Vagina (tissue), 2 donors: ENCODE measurements at places on chromosomes 6 and 20. TPM values are rescaled to one million over a fixed set of nuclear protein-coding genes. Genes with fewer than 3 reads are reported as not detected.

The EPPIN gene
- not detected for total RNA-seq

The TNXB gene
- total RNA-seq = 207 TPM

GRCh38 chr20:51363378-51363777, 179.1 kb downstream of the NFATC2 start:
- H3K27ac ChIP-seq = no peak overlapping the region
- H3K27me3 ChIP-seq = no peaks in the 10 kb centered on the region
- H3K4me3 ChIP-seq = no peak overlapping the region
- H3K4me1 ChIP-seq = peaks cover 13% of the 10 kb centered on the region

GRCh38 chr6:35686436-35686835, 2.3 kb downstream of the FKBP5 start:
- H3K27me3 ChIP-seq = no peaks in the 10 kb centered on the region
- DNase-seq = no peak
- peak overlapping the region; percentile 99 for H3K27ac ChIP-seq
- H3K4me1 ChIP-seq = peaks cover 21% of the 10 kb centered on the region
- peak overlapping the region; percentile 99 for H3K4me3 ChIP-seq
- H3K36me3 ChIP-seq = no peaks in the 10 kb centered on the region

GRCh38 chr20:58097429-58097828, 131.0 kb downstream of the ANKRD60 start:
- H3K4me3 ChIP-seq = no peak overlapping the region
- H3K27ac ChIP-seq = no peak overlapping the region
- H3K4me1 ChIP-seq = peaks cover 6% of the 10 kb centered on the region
- peak; percentile 82 for DNase-seq
- H3K27me3 ChIP-seq = no peaks in the 10 kb centered on the region
- no peaks in the 10 kb centered on the region for H3K36me3 ChIP-seq

DNA sequence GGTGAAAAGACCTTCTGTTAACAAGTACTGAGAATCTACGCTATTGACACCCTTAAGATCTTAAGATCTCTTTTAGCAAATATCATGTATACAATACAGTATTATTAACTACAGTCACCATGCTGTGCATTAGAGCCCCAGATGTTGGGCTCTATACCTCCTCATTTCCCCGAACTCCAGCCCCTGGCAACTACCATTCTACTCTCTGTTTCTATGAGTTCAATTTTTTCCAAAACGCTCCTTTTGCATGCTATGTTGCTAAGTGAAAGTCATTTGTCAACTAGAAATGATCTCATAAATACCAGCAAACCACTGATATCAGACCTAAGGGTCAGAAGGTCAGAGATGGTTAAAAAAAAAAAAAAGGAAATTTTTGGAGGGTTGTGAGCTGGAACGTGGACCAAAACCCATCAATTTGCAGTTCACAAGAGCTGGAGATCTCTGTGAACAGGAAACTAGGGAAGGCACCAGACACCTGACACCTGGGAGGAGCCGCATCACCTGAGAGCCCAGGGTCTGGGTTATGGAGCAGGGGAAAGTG, 122.0 kb upstream of the KCNK16 start:
- no peak overlapping the region for H3K4me3 ChIP-seq
- H3K4me1 ChIP-seq = no peaks in the 10 kb centered on the region
- no peaks in the 10 kb centered on the region for H3K27me3 ChIP-seq
- no peak for DNase-seq
- H3K36me3 ChIP-seq = no peaks in the 10 kb centered on the region
- H3K27ac ChIP-seq = no peak overlapping the region
